ENCODE measurements at places on chromosomes 3 and 15.

DNA sequence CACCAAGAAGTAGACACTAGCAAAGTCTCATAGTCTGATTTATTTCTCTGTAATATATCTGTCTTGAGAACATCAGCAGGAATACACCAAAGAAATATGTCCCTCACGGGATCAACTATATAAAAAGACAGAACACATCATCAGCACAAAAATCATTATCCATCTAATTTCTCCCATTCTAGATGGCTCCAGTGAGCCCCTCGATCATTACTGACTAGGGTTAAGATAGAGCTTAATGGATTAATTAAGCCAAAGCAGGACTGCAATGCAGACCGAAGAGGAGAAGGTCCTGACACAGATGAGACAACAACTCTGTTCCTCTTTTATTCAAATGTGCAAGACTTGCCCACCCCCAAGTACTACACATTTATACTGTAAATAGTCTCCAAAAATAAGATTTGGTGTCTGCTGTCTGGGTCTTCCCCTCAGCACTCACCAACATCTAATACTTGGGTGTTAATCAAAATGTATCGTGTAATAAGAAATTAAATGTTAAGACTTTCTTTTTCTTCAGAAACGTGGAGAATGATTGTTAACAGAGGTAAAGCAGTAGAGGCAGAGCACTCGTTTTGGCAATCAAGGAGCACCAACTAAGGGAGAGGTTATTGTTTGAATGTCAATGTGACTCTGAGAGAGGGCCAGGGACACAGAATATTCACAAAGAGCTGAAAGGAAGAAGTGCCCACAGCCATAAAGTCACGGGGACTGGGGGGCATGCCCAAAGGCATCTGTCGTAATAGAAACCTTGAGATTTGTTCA, 133.6 kb downstream of the TIGIT start:
- DNase-seq = no peak

GRCh38 chr3:72336821-72337479, 511.3 kb downstream of the SHQ1 start:
- no peak for DNase-seq

DNA sequence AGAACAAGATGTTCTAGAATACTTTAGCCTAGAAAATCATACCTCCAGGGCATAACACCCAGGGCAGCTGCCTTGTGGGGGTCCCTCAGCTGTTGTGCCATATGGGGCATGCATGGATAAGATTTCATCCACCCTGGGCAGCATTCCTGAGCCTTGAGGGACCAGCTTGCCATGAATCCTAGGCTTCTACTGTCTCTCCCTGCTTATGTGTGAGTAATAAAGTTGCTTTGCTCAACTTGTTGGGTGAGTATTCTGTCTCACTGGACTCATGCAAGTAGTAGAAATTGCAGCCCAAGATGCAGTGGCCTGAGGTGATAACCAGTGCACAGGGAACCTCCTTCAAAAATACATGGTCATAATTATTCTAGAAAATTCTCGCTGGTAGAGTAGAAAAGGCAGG, 52.1 kb upstream of the EPHB1 start:
- no peak for DNase-seq

GRCh38 chr3:107798381-107798780, 275.6 kb downstream of the BBX start:
- no peak for DNase-seq

DNA sequence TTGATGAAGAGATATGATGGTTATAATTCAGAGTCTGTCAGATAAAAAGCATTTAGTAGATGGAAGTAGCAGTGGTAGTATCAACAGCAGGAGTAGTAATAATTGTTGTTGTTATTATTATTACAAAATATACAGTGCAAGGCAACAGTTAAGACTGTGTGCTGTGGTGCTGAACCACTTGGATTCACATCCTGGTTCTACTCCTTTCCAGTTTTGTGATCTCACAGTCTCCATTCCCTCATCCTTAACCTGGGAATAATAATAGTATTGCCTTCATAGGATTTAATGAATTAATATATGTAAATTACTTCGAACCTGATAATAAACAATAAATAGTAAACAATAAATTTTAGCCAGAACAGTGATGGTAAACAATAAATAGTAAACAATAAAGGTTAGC, 37.1 kb upstream of the TSC22D2 start:
- no peak for DNase-seq

DNA sequence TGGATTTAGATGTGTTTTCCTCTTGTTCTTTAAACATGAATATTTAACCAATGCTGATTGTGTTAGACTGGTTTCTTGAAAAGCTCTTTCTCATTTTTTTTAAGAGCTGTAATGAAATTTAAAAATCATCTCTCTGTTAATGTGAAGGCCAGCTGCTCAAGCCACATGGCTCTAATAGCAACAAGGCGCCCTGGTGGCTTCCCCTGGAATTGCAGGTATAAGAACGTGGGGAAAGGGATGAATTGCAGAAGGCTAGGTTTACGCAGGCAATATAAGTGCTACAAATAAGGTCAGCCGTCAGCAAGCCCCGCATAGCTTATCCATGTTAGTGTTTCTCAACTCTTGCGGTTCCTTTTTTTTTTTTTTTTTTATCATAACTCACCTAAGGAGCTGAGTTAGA, 108.5 kb downstream of the SAMMSON start:
- no peak for DNase-seq

DNA sequence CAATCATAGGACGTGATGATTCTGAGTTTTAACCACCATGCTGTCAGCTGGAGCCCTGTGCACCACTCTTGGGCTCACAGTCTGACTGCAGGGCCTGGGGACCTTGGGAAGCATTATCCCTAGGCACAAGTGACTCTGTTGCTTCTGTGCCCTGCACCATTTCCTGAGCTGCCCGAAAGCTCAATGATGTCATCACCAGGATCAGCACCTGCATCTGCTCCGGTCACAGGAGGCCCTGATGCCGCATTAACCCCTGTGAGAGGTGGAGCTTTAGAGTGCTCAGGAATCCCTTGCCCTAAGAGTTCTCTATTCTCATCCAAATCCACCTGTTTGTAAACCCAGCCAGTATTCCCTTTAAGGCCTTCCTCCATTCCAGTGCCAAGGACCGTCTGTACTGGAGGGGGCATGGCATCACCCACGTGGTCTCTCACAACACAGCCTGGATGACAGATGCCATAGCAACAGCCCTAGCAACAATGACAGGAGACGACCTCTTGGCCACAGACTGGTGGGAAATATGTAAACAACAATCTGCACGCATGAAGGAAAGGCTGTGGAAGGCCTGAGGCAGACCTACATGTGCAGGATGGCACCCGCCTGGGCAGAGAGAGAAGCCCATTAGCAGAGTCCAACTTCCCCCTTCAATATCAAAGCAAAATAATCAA, 37.9 kb downstream of the NTRK3 start:
- no peak for DNase-seq

DNA sequence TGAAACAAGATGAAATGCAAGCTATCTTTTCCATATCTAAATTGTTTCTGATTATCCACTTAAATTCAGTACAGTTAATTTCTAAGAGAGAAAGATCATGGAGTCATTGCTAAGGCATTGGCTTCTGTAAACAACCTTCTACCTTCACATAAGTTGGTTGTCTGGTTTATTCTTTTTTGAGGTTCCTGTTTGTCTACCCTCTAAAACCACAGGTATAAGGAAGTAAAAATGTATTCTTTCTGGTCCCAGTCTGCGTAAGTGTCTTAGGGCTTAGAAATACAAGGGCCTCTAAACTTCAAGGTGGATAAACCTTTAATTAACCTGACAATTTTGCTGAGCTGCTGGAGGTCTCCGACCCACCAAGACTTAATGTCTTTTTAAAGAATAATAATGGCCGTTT, 3.6 kb upstream of the ATOSA start:
- DNase-seq = no peak

- DNase-seq = no peak
Observed at GRCh38 chr15:80721476-80721875, 26.4 kb downstream of the ABHD17C start.

DNA sequence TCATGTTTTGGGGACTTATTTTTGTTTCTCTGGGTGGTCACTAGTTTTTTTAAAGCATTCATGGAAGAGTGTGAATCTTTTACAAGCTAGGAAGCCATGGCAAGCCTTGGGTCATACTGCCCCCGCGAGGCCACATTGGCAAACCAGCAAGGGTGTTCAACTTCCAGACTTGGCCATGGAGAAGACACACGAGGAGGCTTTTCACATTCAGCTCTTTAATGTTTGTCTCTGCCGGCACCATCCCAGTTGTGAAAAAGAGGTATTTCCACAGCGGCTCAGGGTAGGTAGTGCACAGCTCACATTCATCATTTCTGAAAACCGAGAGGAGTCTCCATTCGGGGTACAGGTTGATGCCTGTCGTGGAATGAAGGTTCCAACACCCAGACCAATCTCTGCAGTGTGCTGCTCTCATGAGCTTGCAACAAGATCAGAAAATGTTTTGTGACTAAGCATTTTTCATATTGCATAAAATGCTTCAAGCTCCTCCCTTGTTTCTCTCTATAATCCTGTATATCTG, 7.7 kb downstream of the CCR5 start:
- DNase-seq = no peak

DNA sequence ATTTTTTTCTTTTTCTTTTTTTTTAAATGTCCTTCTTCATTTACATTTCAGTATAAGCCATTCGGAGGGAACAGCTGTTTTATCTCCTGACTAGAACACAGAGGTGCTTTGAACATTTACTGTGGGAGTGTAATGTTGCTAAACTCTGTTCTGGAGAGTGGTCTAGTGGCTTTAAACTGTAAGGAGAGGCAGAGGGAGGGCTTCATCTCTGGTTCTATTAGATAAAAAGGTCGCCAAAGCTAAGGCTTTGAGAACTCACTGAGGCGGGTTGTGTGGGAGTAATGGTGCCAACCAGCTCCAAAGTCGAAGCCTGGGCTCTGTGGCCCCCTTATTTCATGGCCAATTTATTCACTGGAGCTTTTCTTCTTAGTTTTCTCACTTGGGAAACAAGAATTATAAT, 133.2 kb downstream of the ANXA2 start:
- DNase-seq = no peak

DNA sequence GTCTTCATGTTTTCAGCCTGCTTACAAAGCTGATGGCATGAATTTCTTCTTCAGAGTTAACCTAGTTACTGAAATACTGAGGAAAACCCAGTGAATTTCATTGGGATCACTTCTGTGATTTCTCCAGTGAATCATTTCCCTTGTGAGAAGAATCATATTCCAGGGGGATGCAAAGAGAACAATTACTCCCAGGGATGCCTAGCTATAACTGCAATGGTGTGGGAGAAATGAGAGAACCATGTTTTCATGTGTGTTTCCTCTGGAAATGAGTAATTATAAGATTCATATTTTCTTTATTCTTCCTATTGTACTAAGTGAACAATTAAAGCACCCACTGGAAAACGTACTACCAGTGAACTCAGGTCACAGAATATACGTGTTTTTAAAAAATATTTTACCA, 485.4 kb downstream of the GRM7 start:
- no peak for DNase-seq
